Activated CD4-positive, alpha-beta T cell treated with anti-CD3 and anti-CD28 coated beads for 1 hour (primary cell): ENCODE measurements at places on chromosomes 6 and 20.

DNA sequence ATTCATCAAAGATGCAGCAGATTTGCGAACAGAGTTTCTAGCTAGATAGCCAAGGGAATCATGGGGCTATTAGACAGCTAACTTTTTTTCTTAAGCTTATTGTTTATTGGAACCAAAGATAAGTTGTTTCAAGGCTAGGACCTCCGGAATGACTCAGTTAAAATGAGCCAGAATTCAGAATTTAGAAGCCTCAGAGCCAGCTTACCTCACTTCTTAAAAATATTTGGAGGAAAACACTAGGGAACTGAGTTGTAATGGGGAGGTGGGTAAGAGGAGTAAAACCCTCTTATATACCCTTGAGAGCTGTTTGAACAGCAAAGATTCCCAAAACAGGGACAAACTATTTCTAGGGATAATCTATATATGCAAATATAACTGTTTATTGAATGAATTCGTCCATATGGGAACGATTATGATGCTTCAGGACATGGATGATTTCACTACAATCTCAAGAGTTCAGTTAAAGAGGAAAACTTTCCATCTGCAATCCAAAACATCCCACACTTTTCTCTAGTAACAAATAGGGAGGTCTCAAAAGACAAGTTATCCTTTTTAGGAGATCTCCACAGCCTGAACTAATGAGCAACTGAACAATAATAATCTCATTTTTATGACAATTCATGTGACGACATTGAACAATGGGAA is 12.6 kb upstream of the CARMIL1 start:
- no peak for DNase-seq

- no peak for DNase-seq
These were observed 19.2 kb upstream of the STK38 start for GRCh38 chr6:36566418-36566905.

DNA sequence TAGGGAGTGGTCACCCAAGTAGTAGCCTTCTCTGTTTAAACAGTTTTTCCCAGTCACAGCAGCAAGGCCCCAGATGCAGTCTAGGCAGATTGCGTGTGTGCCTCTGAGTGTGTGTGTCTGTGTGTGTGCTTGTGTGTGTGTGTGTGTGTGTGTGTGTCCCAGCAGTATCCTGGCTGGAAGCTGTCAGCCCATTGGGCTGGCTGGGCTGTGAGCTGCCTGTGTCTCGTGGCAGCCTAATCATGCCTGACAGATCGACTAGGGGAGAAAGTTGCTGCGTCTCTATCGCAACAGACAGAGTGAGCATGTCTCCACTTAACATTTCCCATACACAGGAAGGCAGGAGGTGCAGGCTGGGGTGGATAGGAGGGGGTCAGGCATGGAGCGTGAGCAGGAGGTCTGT is 42.9 kb upstream of the LRFN2 start:
- no peak for DNase-seq

- no peak for DNase-seq
These were observed 156.8 kb upstream of the SALL4 start for GRCh38 chr20:51959066-51959542.

DNA sequence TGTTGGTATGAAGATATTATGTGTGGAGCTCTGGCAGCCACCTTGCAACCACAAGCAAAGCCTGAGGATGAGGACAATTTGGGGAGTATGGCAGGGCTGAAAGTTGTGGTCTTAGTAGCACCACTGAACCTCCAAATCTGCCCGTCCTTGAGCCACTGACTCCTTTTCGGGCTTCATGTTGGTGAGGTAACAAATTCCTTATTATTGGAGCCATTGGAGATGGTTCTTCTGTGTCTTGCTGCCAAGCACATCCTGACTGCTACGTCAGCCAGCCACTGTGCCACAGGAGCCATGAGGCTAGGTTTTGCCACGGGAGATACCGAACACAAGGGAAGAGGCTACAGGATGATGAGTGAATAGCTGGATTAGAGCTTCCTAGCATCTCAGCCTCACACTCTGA is 201.6 kb downstream of the BMP7 start:
- no peak for DNase-seq

- no peak for DNase-seq
These were observed 109.6 kb upstream of the FERMT1 start for GRCh38 chr20:6232436-6232835.

DNA sequence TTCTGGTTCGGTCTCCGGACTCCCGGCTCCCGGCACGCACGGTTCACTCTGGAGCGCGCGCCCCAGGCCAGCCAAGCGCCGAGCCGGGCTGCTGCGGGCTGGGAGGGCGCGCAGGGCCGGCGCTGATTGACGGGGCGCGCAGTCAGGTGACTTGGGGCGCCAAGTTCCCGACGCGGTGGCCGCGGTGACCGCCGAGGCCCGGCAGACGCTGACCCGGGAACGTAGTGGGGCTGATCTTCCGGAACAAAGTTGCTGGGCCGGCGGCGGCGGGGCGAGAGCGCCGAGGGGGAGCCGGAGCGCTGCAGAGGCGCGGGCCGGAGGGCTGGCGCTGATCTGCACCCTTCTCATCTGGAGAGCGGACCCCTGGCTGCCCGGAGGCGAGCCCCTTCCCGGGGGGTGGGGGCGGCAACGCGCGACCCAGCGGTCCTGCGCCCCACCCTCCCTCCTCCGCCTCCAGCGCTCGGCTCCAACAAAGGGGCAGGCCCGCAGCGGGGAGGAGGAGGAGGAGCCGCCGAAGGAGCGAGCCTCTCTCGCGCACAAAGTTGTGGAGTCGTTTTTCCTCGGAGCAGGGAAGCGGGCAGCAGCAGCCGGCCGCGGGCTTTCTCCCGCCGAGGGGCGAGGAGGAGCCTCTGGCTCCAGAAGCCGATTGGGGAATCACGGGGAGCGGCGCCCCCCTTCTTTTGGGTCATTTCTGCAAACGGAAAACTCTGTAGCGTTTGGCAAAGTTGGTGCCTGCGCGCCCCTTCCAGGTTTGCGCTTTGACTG is at the start of gene UTRN:
UTRN (plus strand) TSS at position 553 of the 765 bp plus-strand sequence. CDS start 6,494 bp downstream, outside the sequence.
- DNase-seq, result peak; percentile 12

GRCh38 chr6:11618533-11618932 is 81.0 kb downstream of the TMEM170B start:
- no peak for DNase-seq

- no peak for DNase-seq
These were observed 88.6 kb downstream of the OPRM1 start for GRCh38 chr6:154127657-154128056.

GRCh38 chr6:125918681-125919566 is 37.6 kb upstream of the HINT3 start:
- DNase-seq, result no peak

DNA sequence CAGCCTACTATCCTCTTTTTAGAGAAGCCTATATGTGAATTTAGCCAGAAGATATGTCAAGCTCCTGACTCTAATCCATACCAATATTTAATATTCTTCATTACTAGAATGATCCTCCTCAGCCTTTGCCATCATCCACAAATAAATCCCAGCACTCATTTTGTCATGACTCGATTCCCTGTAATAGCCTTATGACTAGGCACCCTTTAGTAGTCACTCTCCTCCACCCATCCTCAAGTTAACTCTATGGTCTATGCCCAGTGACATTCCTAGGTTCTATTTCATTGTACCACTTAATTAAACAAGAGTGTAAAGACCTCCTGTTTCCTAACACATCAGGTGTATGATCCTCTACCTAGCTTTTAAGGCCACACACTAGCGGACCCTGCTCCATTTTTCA is 450.4 kb upstream of the CITED2 start:
- DNase-seq, result no peak

- DNase-seq, result no peak
These were observed 154.8 kb downstream of the RPS12 start for GRCh38 chr6:132969196-132969595.

DNA sequence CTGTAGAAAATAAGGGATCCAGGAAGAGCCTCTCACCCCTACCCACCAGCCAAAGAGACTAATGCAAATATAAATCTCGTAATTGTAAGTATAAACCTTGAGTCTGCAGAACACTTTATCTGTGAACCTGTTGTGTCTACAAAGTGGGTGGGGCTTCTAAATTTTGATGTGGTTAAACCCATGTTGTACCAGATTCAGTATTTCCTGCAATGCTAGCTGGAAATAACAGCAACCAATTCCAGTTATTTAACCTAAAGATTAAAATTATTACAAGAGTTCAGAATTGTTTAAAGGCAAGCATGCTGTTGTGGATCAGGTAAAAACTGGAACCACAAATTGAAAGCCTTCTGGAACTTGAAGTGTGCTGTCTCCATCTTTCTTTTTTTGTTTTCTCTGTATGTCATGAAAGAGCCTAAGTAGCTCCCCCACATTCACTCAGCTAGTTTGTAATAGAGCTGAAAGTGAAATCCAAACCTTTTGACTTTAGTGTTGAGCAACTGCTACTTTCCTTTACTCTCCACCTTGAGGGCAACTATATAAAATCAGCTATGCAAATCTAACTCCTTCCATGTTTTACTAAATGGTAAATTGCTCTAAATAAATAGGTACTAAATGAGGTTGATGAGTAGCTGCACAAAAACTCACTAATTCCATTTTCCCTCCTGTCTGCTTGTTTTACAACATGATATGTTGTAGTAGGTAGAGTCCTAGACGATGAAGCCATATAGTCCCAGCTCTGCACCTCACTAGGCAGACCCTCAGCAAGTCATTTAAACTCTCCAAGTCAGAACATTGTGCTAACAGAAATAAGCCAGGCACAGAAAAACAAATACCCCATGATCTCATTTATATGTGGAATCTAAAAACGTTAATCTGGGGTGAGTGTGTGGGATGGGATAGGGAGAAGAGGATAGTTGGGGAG is 17.9 kb upstream of the THEMIS start:
- no peak for DNase-seq

DNA sequence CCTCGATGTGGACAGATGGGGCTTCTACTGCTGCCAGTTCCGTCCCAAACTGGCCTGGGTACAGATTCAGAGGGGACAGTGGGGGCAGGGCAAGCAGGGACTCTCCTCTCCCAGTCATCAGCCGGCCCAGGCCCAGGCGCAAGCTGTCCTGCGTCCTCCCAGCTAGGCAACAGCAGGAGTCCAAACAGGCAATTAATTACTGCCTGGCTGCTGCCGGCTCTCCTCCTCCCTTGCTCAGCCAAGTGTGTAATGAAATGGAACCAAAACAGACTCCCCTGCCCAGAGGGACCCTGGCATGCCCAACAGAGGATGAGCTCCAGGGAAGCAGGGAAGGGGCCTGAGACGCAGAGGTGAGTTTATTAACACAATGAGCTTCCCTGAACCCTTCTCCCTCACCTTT is 17.8 kb upstream of the SLC32A1 start:
- DNase-seq, result no peak

DNA sequence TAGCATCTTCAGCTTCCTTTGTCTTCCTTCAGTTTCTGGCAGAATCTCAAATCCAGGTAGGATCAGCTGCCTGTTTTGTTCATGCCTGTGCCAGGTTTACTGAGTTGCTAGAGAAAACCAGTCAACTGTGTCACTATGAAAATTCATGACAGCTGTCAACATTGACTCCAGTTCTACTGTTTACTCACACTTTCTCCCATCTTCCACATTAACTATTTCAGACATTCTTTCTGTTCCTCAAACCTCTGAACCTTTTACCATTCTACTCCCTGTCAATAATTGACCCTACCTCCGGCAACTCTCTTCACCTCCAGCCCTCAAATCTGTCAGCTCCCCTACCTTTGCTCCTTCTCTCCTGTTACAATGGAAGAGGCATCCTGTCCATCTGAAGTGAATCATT is 8.5 kb downstream of the ENPP4 start:
- no peak for DNase-seq

GRCh38 chr6:164258421-164258820 is 843.9 kb downstream of the QKI start:
- no peak for DNase-seq

GRCh38 chr6:108549741-108550140 is 11.0 kb upstream of the FOXO3 start:
- DNase-seq, result no peak

DNA sequence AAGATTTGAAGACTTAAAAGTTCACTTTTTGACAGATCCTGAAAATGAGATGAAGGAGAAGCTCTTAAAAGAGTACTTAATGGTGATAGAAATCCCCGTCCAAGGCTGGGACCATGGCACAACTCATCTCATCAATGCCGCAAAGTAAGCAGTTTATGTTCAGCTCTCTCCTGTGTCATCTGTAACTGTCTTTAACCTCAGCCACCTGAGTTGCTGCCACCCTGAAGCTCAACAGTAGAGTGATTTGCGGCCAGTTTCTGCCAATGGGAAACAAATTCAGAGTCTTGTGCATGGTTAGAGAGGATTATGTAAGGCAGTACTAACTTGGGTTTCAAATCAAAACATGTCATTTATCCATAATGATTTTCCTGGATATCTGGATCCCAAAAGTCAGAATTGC is 10.1 kb downstream of the TNFAIP3 start:
- DNase-seq, result no peak

GRCh38 chr20:63265891-63266515 is 6.6 kb upstream of the ARFGAP1 start:
- no peak for DNase-seq

- no peak for DNase-seq
These were observed 457.5 kb upstream of the ARID1B start for GRCh38 chr6:156319707-156320106.

DNA sequence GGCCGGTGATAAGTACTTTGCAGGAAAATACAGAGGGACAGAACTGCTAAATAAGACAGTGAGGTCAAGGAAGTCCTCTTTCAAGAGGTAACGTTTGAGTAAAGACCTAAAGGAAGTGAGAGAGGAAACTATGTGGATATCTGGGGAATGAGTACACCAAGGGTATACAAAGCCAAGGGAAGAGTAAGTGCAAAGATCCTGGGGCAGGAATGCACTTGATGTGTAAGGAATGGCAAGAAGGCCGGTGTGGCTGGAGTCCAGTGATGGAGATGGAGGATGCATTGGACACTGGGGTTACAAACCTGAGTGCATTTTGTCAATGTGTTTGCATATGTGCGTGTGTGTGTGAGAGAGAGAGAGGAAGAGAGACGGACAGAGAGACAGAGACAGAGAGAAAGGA is 32.1 kb upstream of the TGM2 start:
- no peak for DNase-seq

GRCh38 chr6:156508923-156509322 is 268.3 kb upstream of the ARID1B start:
- DNase-seq, result no peak

DNA sequence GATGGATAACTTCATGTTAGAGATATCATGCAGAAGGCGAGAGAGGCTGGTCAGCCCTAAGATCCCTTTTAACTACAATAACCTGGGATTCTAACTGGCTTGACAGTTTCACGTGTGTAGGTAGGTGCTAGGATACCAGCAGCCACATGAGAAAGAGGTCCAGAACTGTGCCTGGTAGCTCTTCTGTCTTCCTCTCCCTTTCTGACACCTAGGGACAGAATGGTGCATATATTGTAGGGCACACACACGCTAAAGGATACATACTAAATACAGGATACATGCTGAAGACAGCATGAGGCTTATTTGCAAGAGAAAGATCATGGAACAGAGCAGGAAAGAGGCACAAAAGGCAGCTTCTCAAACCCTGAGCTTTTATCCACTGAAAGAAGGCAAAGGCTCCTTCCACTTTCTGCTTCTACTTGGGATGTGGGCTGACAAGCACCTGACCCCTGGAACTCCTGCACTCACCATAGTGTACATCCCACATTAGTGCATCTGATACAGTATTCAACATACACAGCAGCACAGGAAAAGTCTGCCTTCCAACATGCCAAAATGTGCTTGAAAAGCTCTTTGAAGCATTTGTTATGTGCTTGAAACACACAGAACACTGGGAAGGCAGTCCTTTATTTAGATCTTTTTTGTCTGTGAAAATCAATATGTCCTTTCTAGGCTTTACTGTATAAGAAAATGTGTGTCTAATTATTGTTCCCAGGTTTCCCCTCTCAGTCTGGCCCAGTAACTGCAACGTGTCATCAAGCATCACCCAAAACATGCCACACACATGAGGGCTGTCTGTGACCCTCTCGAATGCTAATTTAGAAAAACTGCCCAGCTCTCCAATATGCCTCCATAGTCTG is 3.2 kb downstream of the SLC22A23 start:
- no peak for DNase-seq
